ENCODE measurements at places on chromosomes 11 and 22.

- no peak for DNase-seq
Observed at GRCh38 chr22:27153386-27153785, 496.0 kb downstream of the MIAT start.

DNA sequence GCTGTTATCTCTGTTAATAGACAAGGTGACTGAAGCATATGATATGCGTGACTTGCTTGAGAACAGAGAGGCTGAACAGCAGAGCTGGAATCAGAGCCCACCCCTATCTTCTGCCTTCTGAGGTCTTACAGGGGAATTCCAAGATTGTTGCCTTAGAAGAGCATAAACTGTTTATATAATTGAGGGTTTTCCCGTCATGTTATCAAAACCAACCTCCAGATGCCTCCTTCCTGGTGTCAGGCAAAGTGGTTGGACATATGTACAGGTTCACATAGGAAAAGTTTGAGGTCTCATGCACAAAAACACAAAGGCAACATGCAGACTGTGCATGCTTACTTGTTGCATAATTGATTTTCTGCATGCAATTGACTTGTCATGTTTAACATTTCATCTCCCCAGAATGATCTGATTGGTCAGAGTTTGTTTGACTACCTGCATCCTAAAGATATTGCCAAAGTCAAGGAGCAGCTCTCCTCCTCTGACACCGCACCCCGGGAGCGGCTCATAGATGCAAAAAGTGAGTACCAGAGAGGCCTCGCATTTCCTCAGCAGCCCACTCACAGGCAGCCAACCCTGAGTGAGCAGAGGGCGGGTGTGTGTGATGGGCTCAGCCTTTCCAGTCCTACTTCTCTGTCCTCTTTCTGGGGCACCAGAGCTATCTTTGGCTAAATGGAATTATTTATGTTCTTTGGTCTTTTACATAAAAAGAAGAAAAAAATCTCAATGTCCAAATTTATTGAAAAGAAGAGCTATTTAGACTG lies 88.9 kb downstream of the BMAL1 start:
- DNase-seq: no peak

GRCh38 chr11:7692426-7692825 lies 13.9 kb downstream of the OVCH2 start:
- no peak for DNase-seq

DNA sequence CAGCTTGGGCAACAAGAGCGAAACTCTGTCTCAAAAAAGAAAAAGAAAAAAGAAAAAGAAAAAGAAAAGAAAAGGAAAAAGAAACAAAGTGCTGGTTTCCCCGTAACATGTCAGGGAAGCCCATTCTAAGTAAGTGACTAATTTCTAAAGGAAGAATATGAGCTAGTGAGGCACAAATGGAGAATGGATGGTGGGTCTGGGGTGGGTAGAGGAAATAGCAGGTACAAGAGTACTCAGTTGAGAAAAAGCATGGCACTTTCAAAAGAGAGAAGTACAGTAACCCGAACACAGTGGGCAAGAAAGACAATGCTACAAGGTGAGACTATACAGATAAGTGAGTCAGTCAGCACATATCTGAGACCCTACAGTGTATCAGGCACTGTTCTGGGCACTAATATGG lies 4.5 kb downstream of the MAJIN start:
- DNase-seq: no peak

DNA sequence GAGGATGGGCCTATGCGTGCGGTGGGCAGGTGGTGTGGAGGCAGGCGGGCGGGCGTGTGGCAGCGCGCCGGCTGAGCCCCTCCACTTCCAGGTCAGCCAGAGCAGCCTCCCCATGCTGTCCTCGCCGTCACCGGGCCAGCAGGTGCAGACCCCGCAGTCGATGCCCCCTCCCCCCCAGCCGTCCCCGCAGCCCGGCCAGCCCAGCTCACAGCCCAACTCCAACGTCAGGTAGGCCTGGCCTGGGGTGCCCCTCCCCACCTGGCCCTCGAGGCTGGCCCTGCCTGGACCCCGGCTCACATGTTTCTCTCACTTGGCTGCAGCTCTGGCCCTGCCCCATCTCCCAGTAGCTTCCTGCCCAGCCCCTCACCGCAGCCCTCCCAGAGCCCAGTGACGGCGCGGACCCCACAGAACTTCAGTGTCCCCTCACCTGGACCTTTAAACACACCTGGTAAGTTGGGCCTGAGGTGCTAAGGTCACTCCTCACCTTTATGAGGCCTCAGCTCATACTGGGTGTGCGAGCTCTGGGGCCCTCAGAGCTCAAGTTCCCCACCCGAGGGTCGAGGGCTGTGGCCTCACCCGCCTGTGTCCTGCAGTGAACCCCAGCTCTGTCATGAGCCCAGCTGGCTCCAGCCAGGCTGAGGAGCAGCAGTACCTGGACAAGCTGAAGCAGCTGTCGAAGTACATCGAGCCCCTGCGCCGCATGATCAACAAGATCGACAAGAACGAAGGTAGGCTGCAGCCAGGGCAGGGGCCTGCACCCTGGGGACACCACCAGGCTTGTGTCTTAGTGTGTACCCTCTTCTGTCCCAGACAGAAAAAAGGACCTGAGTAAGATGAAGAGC lies 75.3 kb downstream of the MED15 start:
- no peak for DNase-seq

GRCh38 chr22:32411402-32411801 lies 645 bp downstream of the RTCB start:
- DNase-seq: peak; percentile 1

DNA sequence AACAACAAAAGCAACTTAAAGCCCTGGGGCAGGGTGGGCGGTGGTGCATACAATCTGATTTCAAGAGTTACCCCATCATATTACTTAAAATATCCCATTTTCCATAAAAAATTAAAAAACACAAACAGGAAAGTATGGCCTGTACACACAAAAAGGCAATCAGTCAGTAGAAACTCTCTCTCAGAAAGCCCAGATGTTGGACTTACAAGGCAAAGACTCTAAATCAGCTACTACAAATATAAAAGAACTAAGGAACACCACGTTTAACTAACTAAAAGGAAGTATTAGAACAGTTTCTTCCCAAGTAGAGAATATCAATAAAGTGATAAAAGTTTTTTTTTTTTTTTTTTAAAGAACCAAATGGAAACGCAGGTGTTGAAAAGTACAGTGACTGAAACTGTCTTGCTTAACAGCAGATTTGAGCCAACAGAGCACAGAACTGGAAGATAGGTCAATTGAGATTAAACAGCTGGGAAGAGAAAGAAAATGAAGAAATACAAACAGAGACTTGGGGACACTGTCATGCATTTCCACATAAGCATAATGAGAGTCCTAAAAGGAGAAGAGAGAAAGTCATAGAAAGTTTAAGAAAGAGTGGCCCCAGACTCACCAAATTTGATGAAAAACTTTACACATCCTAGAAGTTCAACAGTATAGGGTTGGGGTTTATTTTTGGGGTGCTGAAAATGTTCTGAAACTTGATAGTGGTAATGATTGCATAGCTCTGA lies 8.6 kb downstream of the SC5D start:
- no peak for DNase-seq

DNA sequence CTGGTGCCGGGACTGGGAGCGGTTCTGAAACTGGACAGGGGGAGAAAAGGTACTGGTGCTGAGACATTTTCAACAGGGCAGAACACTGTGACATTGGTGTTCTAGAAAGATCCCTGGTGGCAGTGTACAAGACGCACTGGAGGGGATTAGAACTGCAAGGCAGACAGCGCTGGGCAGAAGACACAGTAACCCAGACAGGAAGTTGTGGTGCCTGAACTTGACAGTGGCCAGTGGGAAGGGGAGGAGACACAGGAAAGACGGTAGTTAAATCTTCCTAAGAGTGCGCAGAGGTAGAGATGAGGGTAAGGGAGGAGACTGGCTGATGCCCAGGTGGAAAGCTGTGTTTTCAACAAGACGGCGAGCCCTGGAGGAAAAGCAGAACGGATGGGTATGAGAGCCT lies 24.5 kb downstream of the FAM227A start:
- no peak for DNase-seq

GRCh38 chr11:60274416-60274815 lies 6.0 kb upstream of the MS4A4A start:
- DNase-seq: no peak

DNA sequence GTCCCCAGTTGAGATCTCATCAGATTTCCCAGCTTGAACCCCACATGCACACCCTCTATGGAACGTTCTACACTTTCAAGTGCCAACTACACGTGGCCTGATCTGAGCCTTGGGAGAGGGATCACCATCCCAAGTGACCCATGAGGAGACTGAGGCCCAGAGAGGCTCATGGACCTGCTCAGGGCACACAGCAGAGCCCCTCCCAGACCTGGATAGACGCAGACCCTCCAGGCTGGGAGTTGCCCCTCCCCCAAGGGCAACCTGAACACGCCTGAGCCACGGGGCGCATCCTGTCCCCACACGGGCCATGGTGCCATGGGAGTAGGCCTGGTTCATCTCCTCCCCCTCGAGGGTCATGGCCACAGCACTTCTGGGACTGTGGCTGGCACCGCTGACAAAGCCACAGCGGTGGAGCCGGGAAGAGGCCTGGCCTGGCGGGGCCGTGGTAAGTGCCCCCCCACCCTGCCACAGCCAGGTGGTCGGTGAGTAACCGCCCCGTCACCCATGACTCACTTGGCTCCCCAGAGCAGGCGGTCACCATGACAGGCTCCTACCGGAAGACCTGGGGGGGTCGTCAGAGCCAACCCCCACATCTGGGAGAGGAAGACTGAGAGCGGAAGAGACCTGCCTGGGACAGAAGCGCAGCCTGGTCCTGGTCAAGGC lies 8.1 kb downstream of the WNT7B start:
- DNase-seq: no peak

DNA sequence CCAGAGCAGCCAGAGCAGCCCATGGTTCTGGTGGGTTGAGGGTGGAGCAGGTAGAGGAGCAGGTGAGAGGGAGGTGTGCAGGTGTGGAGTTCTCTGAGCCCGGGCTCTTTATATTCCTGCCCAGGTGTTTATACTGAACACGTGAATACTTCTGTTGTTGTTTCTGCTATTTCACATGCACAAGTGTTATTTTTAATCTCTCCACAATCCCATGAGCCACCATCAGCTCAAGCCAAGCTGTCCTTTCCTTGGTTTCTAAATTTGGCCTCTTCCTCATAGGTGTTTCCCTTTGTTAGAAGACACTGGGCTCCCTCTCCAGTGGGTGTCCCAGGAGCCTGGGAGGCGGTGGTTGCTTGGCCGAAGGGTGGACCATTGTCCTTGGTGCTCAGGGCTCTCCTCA lies at the start of gene KRTAP5-3:
Gene KRTAP5-3, minus strand, starts transcription at position 101 of the 400 bp plus-strand sequence. Its CDS starts 78 bp downstream, at position 23.
- DNase-seq: no peak

GRCh38 chr22:19801340-19802000 lies 40.9 kb downstream of the TBX1 start:
- DNase-seq: no peak

DNA sequence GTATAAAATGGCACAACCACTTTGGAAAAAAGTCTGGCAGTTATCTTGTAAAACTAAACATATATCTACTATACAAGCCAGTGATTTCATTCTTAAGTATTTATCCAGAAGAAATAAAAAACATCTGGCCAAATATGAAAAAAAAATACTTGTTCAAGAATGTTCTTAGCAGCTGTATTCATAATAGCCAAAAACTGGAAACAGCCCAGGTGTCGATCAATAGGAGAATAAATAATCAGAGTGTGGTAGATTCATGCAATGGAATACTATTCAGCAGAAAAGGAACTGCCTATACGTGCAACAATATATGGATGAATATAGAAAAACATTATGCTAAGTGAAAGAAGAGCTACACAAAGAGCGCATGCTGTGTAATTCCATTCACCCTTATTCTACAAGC lies 36.7 kb downstream of the POU2AF1 start:
- DNase-seq: no peak

DNA sequence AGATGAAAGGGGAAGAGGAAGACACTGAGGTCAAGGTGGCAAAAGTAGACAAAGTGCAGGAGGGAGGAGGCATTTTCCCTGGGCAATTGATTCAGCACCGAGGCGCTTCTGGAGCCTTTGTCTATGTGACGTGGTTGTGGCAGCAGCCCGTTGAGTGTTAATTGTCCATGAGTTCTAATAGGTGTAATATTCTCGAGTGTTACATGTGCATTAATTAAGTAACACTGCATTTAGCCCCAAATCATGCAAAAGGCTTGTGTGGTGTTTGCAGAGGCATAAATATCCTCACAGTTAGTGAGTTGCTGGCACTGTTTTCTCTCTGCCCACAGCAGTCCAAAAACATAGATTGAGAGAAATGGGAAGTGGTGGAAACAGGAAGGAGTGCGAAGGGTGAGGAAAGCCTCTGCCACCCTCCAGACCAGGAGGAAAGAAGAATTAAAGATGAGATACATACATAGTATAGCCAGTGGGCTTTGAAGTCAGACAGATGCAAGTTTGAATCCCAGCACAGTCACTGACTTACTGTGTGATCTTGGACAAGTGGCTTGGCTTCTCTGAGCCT lies 361.2 kb downstream of the MN1 start:
- DNase-seq: no peak

DNA sequence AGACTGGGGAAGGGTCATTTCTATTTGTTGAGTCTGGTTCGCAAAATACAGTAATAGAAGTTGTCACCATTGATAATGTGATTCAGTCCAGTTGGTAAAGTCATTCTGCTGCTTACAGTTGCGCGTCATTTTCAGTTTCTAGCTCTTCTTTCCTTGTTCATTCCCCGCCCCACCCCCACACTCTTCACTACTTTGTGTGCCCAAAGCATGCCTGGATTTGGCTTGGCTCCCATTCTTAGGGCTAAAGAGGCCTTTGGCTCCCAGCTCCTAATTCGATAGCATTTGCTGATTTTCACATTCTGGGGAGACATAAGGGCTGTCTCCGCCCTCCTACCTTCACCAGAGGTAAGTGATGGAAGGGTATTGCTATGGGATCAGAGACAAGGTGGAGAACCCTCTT lies 43.0 kb downstream of the CECR2 start:
- DNase-seq: no peak

DNA sequence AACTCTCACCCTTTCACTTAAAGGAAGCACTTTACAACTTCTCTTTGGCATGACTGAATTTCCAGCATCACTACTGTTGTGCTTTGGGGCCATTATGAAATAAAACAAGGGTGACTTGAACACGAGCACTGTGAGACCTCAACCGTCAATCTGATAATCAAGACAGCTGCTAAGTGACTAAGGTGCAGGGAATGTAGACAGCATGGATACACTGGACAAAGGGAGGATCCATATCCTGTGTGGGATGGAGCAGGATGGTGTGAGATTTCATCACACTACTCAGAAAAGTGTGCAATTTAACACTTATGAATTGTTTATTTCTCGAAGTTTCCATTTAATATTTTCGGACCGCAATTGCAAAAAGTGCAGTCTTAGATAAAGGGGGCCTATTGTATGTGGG lies 16.1 kb upstream of the EXPH5 start:
- no peak for DNase-seq

- no peak for DNase-seq
Observed at GRCh38 chr11:7524462-7525235, 10.8 kb downstream of the PPFIBP2 start.

Measured in stimulated activated CD8-positive, alpha-beta memory T cell treated with anti-CD3 and anti-CD28 coated beads, Interleukin-12 subunit alpha, Interleukin-12 subunit beta, amount 100 ng/mL, for 1 hour (primary cell).